Activated naive CD8-positive, alpha-beta T cell treated with anti-CD3 and anti-CD28 coated beads, Interleukin-2, amount 10 ng/mL, durations not matched to agents 7 days and 5 days (primary cell): ENCODE measurements at places on chromosomes 7 and 10. TPM values are rescaled to one million over a fixed set of nuclear protein-coding genes. Genes with fewer than 3 reads are reported as not detected.

DNA sequence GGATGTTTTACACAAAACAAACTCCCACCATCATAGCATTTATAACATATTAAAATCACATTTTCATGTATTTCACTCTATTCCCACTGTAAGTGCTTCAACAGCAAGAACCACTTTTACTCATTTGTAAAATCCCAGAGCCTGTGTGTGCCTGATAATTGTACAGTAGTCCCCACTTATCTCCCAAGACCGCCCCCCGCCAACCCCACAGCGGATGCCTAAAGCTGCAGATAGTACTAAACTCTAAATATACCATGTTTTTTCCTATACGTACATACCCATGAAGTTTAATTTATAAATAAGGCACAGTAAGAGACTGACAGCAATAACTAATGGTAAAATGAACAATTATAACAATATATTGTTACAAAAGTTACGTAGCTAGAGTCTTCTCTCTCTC, 33.5 kb downstream of the EZH2 start:
- DNase-seq = no peak

- DNase-seq = no peak
Measured at GRCh38 chr7:133436014-133436428, 183.1 kb downstream of the EXOC4 start.

CYP26C1 gene
- total RNA-seq = 0.17 TPM

DNA sequence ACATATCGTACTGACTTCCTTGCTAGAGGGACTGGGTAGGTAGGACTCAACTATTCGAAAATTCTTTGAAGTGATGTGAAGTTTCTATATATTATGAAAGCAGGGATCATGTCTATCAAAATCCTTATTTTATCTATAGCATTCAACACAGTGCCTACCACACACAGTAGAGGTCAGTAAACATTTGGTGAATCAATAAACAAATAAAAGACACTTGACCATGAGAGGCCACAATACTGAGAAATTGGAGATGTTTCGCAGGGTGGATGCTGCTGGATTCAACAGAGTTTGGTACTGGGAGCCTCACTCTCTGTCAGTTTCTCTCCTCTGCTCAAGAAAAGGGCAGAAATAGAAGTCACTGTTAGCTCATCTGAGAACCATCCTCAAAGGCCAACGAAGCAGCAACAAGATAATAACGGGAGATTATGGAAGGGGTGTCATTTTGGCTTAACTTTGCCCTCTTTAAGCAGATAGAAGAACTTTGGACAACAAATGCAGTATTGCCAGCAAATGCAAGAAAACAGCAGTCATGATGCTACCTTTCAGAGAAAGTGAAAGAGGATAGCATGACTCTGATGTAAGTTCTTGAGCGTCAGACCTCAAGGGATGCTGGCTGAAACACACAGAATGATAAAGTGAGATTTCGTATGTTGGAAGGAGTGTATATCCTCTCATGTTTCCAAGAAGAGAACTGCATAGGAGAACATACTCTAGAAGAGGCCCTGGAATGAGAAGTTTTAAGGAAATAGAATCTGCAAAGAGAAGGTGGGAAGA, 107.6 kb downstream of the SEMA3E start:
- no peak for DNase-seq

- no peak for DNase-seq
Measured at GRCh38 chr7:18558503-18558902, 63.0 kb downstream of the HDAC9 start.

DNA sequence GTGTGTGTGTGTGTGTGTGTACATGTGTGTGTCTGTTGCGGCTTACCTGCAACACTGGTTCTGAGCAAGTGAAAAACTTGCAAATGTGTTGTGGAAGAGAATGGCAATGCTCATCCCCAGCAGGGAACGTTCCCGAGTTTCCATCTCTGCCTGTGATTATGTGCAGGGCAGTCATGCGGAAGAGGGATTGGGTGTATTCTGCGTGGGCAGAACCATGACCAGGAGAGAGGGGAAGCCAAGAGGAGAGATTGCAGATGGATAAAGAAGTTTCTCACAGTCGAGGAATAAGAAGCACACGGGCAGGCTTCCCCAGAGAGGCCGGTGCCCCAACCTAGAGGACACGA, 99.9 kb downstream of the CTBP2 start:
- DNase-seq = no peak

DNA sequence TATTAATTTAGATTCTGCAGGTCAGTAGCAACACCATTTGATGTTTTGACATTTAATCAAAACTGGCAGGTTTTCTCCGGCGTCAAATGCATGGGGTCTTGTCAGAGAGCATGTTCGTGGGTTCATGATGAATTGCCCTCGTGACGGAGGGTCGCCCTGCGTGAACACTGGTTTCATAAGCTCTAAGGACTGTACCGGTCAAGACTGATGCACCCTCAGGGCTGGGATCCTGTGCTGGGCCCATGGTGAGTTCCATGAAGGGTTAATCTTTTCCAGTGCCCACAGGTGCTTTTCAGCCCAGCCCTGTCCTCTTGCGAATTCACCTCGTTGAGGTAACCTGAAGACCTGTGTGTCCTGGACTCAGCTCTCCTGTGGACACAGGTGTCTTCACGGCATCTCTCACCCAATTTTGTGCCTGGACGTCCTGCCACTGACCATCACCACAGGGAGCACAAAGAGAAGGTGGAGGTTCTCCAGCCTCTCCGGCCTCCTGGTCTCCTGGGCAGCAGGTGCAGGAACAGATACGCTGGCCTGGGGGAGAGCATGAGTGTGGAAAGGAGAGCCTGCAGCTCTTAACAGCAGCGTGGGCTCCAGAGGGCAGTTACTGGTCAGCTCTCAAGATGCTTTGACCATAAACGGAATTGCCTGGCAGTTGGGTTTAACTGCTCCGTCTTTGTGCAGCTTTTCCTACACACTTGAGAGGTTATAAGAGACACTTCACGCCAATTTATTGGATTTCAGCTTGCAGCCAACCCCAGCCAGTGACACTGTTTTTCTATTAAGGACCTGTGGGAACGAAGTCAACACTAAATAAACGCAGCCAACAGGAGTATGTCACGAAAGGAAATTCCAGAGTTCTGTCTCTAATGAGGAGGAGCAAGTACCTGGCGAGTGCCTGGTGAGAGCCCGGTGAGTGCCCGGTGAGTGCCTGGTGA, 37.4 kb upstream of the CFAP46 start:
- DNase-seq = no peak

DNA sequence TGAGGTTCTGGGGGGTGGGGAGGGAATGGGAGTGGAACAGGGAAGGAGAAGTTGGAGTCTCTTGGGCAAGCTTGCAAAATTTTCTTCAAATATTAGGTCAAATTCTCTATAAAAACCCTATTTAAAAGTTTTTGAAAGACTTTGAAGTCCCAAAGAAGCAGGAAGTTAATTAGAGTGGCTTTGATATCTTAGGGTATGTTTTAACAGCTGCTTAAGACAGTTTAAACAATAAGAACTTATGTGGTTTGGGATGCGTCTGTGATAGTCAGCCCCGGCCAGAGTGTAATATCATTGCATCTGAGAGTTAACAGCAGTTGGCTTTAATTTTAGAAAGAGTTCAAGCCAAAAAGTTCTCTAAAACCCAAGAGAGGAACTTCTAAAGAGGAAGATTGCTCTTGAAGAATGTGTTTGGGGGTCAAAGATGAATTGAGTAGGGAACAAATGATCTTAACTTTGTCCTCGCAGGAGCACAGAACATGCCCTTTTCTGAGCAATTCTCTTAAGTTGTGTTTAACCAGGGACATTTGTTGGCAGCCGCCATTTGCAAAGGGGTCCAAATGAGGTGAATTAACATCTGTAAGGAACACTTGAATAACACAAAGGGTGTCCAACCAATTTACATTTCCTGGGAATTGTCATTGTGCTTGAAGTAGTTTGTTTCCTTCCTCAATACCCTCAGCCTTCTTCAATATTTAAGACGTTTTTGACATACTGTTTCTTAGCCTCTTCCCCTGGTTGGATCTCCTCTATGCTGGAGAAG, 182.4 kb downstream of the PTEN start:
- no peak for DNase-seq

GRCh38 chr7:116138202-116138801, 72.0 kb upstream of the TES start:
- DNase-seq = no peak

- no peak for DNase-seq
Measured at GRCh38 chr7:46713868-46714596, 793.0 kb upstream of the IGFBP3 start.

DNA sequence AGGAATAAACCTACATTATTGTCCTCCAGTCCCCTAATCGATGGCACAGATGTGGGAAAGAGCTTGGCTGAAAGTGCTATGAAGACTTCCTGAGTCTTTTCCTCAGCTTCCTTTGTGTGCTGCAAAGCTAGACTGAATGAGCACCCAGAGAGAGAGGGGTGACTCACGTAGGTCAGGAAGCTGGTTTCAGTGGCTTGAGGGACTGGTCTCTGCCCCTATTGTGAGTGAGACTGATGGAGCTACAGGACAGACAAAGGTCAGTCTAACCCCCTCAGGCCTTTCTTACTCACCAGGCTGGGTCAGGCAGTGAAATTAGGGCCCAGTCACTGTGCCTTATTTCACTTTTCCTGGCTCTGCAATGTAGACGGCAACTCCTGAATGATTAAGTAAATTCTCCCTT, 171.1 kb upstream of the GRB10 start:
- DNase-seq = no peak

PRF1 gene
- total RNA-seq = 165 TPM

GRCh38 chr10:63494951-63495350, 26.2 kb upstream of the REEP3 start:
- no peak for DNase-seq

GRCh38 chr7:102471791-102472125, 7.0 kb downstream of the POLR2J start:
- no peak for DNase-seq

SFTPA2 gene
- total RNA-seq = not detected

DNA sequence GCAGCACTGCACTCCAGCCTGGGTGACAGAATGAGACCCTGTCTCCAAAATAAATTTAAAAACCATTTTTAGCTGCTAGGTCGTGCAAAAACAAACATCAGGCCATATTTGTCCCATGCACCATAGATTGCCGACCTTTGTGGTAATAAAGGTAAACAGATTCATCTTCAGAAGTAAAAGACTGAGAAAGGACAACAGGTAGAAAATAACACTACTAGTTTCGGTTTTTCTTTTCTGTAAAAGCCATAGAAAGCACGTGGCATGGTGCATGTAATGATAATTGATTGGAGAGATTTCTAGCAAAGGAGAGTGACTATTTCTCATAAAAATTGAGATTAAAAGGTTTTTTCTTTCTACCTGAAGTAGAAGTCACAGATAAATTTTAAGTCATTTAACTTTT, 93.9 kb downstream of the DNAH11 start:
- DNase-seq = no peak

DNA sequence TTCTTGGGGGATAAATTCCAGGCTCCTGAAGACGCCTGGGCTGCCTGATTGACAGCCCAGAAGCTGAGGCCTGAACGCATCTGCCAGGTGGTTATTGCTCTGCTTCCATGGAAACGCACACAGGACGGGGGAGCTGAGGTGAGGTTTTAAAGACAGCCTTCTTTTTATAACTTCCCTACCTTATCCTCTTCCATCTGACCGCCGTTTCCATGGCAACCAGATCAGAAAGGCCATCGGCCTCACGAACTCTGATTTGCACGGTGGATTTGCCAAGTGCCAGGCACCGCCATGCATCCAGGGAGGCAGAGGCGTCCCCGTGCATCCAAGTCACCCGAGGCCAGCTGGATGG, 260.9 kb downstream of the ADARB2 start:
- no peak for DNase-seq

DPYSL4 gene
- total RNA-seq = 8.5 TPM

DNA sequence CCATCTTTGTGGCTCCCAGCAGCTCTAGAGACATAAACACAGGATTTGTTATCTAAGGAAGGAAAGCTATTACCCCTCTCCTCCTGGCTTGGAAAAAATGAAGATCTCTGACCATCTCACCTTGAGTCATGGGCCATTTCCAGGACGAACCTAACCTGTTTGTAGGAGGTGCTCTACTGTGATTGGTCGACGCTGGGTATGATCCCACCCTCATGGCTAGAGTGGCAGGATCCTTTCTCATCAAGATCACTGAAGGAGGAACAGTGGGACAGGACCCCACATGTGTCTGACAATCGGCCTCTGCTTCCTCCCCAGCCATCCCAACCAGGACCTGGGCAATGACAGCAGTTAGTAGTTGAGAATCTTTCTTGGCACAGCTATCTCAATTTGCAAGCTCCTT, 144.1 kb downstream of the EMX2 start:
- no peak for DNase-seq

GRCh38 chr7:150311146-150311545, 12.0 kb upstream of the LRRC61 start:
- no peak for DNase-seq

- no peak for DNase-seq
Measured at GRCh38 chr10:131396121-131397050, 84.9 kb upstream of the TCERG1L start.

DNA sequence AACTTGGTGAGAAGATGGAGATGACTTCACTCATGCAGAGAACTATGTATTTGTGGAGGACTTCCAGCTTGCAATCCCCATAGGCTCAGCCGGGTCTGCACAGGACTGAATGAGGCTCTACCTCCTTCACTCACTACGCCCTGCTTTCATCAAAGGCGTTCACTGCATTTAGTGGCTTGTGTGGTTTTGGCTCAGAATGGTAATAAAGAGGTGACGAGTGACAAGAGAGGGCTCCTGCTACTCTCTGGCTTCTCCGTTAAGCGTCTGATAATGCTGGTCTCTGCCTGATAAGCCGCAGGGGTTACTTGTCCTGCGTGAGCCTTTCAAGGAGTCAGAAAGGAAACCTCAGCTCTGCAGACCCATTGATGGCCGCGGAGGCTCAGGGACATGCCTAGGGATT, 343.4 kb downstream of the PRPF18 start:
- DNase-seq = peak; percentile 28

PIP gene
- total RNA-seq = not detected

- peak; percentile 40 for DNase-seq
Measured at GRCh38 chr7:20172736-20173334, 44.3 kb downstream of the MACC1 start.

ADAM22 gene
- 4.6 TPM for total RNA-seq

GRCh38 chr10:72665925-72666324, 26.0 kb upstream of the MCU start:
- no peak for DNase-seq

DNA sequence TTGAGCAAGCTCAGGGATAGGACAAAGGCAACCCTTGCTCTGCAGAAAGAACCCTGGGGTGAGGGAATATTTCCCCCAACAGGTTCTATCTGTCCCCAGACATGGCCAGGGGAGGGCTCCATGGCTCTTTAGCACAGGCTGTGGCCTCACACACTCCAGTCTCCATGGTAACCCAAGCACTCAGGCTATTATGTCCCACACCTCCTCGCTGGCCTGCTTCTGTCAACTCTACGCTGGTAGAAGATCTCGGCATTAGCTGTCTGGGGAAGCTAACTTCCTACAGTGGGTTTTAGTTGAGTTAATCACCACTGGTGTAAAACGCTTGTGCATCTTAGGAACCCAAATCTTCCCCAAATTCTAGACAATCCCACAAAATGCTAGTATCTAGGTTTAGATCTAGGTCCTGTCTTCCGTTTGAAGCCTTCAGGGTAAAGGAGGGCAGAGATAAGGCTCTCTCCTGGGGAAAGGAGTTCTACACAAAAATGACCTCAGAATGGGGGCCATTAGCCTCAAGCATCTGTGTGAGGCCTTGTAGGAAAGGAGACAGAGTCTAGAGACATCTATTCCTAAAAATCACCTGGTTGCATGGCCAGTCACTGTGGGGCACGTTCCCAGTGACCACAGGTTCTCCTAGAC, 36.7 kb upstream of the SLIT1 start:
- no peak for DNase-seq
